ENCODE measurements at places on chromosomes 1 and 21. TPM values are rescaled to one million over a fixed set of nuclear protein-coding genes. Genes with fewer than 3 reads are reported as not detected.
A peak's percentile ranks its signal among the peaks of the same experiment; 100 is the strongest.

CCT3 gene
- total RNA-seq = 245 TPM

IVL gene
- not detected for total RNA-seq

ARF1 gene
- 421 TPM for total RNA-seq

ATP1A4 gene
- not detected for total RNA-seq

WDR64 gene
- total RNA-seq = not detected

PROX1 gene
- total RNA-seq = 28.7 TPM

FAM131C gene
- total RNA-seq = 10.9 TPM

DNA sequence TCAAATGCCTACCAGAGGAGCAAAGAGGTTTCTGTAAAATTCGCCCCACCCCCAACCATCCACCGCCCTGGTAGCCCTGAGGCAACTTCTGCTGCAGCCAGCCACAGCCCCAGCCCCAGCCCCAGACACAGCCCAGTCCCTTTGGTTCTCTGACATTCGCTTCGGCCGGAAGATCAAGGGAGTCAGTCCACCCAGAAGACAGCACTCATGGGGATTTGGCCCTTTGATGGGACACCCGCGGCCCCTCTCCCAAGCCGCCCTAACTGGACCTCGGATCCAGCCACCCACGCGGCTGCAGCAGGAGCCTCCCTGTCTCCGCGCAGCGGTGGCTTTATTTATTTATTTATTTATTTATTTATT, 3881.0 kb downstream of the SRGAP2C start:
- H3K27me3 ChIP-seq = no peaks in the 10 kb centered on the region
- H3K27ac ChIP-seq = no peak overlapping the region
- H3K36me3 ChIP-seq = no peaks in the 10 kb centered on the region
- no peaks in the 10 kb centered on the region for H3K4me1 ChIP-seq
- no peak for DNase-seq

DNA sequence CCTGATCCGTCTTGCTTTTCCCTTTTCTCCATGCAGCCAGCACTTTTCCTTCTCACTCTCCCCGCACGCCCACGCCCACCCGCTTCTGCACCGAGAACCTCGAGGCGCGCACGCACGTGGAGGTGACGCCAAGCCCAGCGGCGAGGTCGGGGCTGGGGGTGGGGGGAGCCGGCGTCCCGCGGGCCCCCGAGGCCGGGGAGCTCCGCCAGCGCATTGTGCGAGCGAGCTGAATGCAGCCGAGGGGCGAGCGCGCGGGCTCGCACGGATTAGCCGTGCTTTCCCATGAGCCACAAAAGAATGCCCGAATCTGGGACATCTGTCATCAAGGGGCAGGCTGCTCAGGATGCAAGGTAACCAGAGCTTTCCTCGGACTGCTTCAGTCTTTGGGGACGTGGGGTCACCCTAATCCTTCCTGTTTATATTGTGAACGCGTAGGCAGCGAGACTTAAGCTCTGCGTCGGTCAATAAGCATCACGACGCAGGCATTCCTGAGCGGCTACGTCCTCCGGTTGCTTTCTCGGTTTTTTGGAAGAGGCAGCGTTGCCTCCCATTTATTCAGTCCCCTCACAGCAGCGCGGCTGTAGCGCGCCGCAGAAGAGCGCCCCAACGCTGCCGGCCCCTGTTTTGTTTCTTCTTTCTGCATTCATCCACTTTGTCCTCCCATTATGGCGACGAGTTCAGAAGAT, 67.3 kb upstream of the AKT3 start:
- H3K4me3 ChIP-seq = peak overlapping the region; percentile 27
- H3K4me1 ChIP-seq = peaks cover 3% of the 10 kb centered on the region
- peaks cover 47% of the 10 kb centered on the region for H3K27me3 ChIP-seq
- no peak overlapping the region for H3K27ac ChIP-seq
- no peaks in the 10 kb centered on the region for H3K36me3 ChIP-seq

DNA sequence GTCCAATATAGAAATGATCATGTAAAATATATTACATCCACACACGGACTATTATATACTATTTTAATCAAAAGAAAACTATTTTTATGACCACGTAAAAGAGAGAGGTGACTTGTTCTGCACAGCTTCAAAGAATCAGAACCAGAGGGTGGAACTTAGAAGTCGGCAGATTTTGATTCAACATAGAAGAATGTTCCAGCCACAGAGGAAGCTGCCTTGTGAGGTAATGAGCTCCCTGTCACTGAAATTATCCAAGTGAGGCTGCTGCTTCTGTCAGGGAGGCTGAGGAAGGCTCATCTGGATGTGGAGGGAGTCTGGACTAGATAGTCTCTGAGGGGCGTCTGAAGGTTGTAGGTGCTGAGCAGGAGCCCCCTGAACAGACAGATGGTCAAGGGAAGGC, 2.7 kb downstream of the PLEKHA6 start:
- H3K4me1 ChIP-seq = peaks cover 50% of the 10 kb centered on the region
- H3K27me3 ChIP-seq = no peaks in the 10 kb centered on the region
- H3K4me3 ChIP-seq = no peak overlapping the region
- no peak for DNase-seq
- H3K27ac ChIP-seq = peak overlapping the region; percentile 77
- no peaks in the 10 kb centered on the region for H3K36me3 ChIP-seq

DNA sequence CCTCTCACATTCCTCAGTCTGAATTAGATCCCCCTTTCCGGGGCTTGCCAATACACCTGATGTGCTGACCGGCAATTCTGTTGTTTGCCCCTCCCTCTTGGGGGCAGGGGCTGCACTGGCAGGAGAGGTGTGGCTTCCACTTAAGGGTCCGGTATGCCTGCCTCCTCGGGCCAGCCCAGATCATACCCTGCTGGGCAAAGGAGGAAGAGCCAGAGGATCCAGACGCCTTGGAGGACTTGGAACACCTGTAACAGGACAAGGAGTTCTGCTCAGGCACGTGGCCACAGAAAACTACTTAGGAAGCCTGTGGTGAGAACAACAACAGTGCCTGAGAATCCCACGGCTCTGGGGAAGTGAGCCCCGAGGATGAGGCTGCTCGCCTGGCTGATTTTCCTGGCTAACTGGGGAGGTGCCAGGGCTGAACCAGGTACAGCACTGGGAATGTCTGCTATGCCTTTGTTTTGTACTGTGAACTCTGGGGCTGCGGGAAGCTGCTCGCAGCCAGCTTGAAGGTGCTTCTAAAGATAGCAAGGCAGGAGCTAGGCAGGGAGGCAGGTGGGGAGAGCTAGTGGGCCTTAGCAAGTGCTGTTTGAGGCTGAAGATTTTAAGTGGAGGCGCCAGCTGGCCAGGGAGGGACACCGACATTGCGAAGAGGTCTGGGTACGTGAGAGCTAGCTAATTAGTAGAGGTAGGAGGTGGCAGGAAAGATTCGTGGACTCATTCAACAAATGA, at the start of gene SMPDL3B:
Gene SMPDL3B, plus strand, starts transcription at position 183 of the 732 bp plus-strand sequence. Its CDS starts 184 bp downstream, at position 367.
- peak within 1 kb of the TSS; percentile 21 for H3K4me3 ChIP-seq
- no peaks in the 10 kb centered on the region for H3K36me3 ChIP-seq
- H3K27ac ChIP-seq = no peak within 1 kb of the TSS
- DNase-seq = peak; percentile 67
- no peaks in the 10 kb centered on the region for H3K27me3 ChIP-seq

DNA sequence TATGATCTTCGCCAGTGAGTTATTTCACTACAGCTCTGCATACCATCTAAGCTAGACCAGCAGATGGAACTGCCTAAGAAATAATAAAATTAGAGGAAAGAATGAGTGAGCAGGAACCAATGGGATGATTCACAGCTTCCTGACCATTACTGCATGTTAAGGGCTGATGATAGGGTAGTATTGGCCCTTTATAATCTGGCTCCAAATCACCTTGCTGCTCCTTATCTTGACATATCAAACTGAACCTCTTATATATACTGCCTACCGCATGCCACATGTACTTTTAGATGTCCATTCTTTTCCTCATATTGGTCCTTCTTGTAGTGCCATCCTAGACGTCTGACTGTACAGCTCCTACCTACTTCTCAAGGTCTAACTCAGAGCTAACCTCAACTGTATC, 524.4 kb downstream of the DPYD start:
- no peaks in the 10 kb centered on the region for H3K27me3 ChIP-seq
- no peak overlapping the region for H3K4me3 ChIP-seq
- no peaks in the 10 kb centered on the region for H3K4me1 ChIP-seq
- no peak for DNase-seq
- no peaks in the 10 kb centered on the region for H3K36me3 ChIP-seq

GRCh38 chr1:17207046-17207445, 2.1 kb downstream of the PADI1 start:
- H3K4me3 ChIP-seq = no peak overlapping the region
- H3K4me1 ChIP-seq = peaks cover 2% of the 10 kb centered on the region
- no peaks in the 10 kb centered on the region for H3K27me3 ChIP-seq
- no peaks in the 10 kb centered on the region for H3K36me3 ChIP-seq
- no peak overlapping the region for H3K27ac ChIP-seq

DNA sequence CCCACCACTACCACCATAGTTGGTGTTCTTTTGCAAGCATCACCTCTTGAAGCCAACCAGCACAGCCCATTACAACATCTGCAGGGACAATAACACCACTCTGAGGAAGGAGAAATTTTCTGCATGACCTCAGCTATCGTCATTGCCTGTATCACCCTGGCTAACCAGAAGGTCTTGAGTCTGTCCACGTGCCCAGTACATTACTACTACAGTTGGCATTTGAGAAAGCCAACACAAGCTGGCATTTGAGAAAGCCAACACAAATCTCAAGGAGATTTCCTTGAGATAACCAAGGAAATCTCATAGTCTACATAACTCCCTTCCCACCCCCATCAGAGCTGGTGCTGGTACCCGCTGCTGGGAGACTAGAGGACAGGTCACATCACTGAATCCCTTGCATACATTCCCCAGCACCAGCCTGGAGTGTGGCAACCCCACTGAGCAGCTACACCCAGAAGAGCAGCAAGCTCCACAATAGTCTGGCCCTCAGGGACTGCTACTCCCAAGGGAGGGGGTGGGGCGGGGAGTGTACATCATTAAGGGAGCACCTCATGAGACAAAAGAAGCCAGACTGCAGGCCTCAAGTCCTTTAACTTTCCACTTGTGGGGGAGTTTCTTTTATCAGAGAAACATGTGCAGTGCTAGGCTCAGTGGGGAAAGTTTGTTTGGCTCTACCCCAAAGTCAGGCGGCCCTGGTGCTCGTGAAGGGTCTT, 46.0 kb upstream of the GUCA2A start:
- no peaks in the 10 kb centered on the region for H3K27me3 ChIP-seq
- no peak for DNase-seq
- H3K36me3 ChIP-seq = peaks cover 14% of the 10 kb centered on the region
- H3K4me1 ChIP-seq = peaks cover 9% of the 10 kb centered on the region
- H3K4me3 ChIP-seq = no peak overlapping the region

- H3K4me3 ChIP-seq = no peak overlapping the region
- no peak overlapping the region for H3K27ac ChIP-seq
- DNase-seq = no peak
- H3K36me3 ChIP-seq = no peaks in the 10 kb centered on the region
These were observed 24.4 kb downstream of the MPZL1 start for GRCh38 chr1:167746013-167746672.

GRCh38 chr1:61506236-61506635, 218.7 kb downstream of the TM2D1 start:
- no peaks in the 10 kb centered on the region for H3K36me3 ChIP-seq
- no peak overlapping the region for H3K27ac ChIP-seq
- H3K4me1 ChIP-seq = no peaks in the 10 kb centered on the region
- peak; percentile 61 for DNase-seq
- no peaks in the 10 kb centered on the region for H3K27me3 ChIP-seq
- H3K4me3 ChIP-seq = no peak overlapping the region

- H3K4me3 ChIP-seq = peak overlapping the region; percentile 58
- no peak overlapping the region for H3K27ac ChIP-seq
- peaks cover 92% of the 10 kb centered on the region for H3K27me3 ChIP-seq
- H3K36me3 ChIP-seq = no peaks in the 10 kb centered on the region
- no peaks in the 10 kb centered on the region for H3K4me1 ChIP-seq
These were observed 2.5 kb upstream of the CDKN2C start for GRCh38 chr1:50967416-50968157.

DNA sequence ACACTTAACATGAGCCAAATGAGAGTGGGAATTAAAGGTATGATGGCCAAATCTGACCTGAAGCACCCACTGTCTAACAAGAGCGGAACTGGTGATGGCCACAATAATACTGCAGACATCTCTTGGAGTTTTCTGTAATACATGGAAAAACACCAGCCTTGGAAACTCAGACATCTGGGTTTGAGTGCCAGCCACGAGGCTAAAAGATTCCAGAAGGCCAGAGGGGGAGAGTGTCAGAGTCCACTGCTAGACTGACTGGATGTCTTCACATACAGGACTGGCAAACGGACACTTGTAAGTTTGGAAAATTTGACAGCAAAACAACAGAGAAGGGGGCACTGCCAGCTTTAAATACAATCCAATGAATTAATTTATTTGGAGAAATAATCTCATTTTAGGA, 175.1 kb downstream of the ADSS2 start:
- H3K4me3 ChIP-seq = no peak overlapping the region
- H3K36me3 ChIP-seq = no peaks in the 10 kb centered on the region
- no peak overlapping the region for H3K27ac ChIP-seq
- DNase-seq = peak; percentile 9
- no peaks in the 10 kb centered on the region for H3K4me1 ChIP-seq
- no peaks in the 10 kb centered on the region for H3K27me3 ChIP-seq

DNA sequence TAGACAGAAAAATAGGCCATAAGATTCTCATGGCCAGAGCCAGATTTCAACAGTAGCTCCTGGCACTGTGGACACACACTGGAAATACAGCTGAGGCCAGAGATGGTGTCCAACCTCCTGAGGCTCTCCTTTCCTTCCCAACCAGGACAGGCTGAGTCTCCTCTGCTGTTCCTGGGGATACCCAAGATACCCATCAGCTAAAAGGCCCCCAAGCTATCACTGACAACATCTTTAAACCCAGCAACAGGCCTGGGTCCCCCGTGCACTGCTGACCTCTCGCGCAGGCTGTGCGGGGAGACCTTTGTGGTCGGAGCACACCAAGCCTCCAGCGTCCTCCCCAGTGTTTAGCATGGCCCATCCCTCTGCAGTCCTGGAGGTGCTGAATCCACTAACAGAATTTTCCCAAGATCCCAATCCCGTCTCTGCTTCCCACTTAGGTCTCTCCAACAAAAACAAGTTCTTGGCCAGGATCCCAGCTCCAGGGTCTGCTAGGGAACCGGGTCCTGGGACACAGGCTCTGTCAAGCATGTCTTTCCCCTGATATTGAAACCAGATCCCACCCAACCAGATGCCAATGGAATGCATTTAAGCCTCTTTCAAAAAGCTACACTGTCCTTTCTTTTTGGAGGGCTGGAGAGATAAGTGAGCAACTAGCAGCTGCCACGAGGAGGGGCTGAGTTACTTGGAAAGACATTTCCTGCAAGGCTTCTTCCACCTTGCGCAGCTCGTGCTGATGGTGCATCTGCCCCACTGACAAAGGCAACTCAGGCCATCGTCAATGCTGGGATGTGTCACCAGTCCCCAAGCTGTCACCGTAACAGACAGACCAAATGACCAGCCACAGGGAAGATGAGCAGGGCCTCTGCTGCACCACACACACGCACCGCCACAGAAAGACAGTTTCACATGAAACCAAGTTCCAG, 73.2 kb downstream of the BCAR3 start:
- H3K36me3 ChIP-seq = no peaks in the 10 kb centered on the region
- no peak overlapping the region for H3K4me3 ChIP-seq
- no peaks in the 10 kb centered on the region for H3K4me1 ChIP-seq
- no peak for DNase-seq
- no peak overlapping the region for H3K27ac ChIP-seq

GRCh38 chr1:117612517-117613248, 6.8 kb downstream of the TENT5C start:
- no peak overlapping the region for H3K4me3 ChIP-seq
- DNase-seq = peak; percentile 85
- H3K27ac ChIP-seq = no peak overlapping the region
- peaks cover 20% of the 10 kb centered on the region for H3K4me1 ChIP-seq
- H3K27me3 ChIP-seq = peaks cover 4% of the 10 kb centered on the region

All from cardiac muscle cell (in vitro differentiated cells and primary cell).